ENCODE measurements at places on chromosomes 12 and 14.

DNA sequence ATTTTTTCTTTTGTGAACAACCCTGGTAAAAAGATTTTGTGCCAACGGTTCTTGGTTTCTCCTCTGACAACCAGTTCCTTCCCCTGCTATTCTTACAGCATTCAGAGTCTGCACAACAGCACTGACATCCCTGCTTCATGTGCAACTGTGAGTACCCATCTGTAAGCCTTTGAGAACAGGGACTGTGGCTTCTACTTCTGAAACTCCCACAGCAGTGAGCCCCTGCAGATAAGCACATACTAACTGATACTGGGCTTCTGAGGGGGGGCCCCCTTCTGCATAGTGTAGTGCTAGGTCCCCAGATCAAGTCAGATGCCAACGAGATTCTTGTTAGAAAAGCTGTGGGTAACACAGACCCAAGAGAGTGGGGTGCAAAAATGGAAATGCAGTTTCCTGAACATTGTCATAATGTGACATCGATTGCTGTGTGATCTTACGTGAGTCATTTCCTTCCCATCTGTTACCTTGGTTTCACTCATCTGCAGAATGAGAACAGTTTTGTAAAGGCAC, 11.1 kb upstream of the NINJ2 start:
- DNase-seq, result peak; percentile 58

GRCh38 chr12:24386836-24387235, 437.4 kb upstream of the SOX5 start:
- no peak for DNase-seq

GRCh38 chr12:26471560-26471959, 276.2 kb downstream of the SSPN start:
- no peak for DNase-seq

GRCh38 chr14:88818018-88818417, 6.4 kb upstream of the TTC8 start:
- no peak for DNase-seq

DNA sequence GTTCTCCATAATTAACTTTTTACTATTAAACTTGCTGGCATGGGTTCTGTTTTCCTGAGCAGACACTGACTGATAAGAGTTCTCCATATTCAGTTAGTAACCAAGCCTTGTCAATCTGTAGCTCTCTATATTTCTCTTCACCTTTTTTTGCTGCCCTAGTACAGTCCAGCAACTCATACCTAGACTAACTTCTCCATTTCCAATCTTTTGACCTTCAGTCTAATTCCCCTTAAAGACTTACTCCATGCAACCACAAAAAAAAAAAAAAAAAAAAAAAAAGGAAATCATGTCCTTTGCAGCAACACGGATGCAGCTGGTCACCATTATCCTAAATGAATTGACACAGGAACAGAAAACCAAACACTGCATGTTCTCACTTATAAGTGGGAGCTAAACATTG, 125.7 kb upstream of the KRAS start:
- DNase-seq, result no peak

GRCh38 chr14:45406942-45407341, 153.9 kb upstream of the MIS18BP1 start:
- DNase-seq, result no peak

- DNase-seq, result no peak
Measured at GRCh38 chr12:106417926-106418910, 60.7 kb downstream of the POLR3B start.

DNA sequence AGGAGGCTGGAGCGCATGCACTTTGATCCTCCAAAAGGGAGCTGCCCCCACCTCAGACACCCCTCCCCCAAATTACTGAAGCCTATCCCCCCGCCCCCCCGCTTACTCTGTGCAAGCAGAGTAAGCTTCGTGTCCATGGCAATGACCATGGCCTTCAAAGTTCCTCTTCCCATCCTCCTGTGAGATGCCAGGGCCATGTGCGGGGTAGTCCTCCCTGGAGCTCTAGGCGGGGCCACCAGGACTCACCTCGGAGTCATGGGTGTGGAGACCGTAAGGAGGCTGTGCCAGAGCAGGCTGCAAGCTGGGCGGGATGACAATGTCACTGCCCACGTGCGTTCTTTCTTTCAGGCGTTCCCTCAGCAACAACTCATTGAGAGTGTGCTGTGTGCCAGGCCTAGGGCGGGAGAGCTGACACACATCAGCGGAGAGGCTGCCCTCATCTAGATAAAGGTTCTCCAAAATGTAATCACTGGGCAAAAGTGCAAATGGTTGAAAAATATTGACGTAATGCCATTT, 66.8 kb downstream of the C14orf132 start:
- no peak for DNase-seq

- DNase-seq, result no peak
Measured at GRCh38 chr14:102491366-102491765, 18.2 kb downstream of the ANKRD9 start.

- DNase-seq, result no peak
Measured at GRCh38 chr14:55336162-55336561, 64.9 kb downstream of the FBXO34 start.

GRCh38 chr12:127253797-127254327, 1013.1 kb upstream of the TMEM132C start:
- DNase-seq, result no peak

DNA sequence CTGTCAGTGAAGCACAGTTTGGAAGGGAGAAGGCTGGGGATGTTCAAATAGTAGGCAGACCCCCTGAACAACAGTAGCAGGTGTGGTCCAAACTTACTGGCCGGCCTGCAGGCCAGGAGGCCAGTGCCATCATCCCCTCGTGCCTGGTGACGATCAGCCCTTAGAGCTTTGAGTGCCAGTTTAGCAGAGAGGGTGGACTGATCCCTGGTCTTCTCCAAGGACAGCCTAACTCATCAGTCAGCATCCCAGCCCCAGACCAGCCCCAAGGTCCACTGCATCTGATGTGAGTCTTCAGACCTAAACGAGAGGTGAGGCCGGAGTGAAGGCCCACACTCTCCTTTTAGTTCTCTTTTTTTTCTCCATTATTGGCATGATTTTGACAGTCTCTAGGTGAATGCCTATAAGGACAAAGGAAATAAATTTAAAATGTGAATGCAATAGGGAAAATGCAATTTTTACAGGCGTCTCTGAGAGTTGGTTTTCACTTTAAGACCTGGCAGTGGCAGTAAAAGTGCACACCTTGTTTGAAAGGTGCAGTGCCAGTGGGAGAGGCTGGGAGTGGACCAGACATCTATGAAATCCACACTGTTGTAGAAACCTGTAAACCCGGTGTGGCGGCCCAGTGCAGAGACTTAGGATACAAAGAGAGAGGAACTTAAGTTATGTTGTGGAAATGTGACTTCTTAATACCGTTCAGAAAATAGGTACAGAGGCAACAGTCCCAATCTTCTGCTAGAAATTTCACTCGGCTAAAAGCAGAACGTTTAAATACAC, 311.2 kb downstream of the CACNA1C start:
- DNase-seq, result no peak

- no peak for DNase-seq
Measured at GRCh38 chr12:68958322-68958721, 25.4 kb upstream of the CPM start.

DNA sequence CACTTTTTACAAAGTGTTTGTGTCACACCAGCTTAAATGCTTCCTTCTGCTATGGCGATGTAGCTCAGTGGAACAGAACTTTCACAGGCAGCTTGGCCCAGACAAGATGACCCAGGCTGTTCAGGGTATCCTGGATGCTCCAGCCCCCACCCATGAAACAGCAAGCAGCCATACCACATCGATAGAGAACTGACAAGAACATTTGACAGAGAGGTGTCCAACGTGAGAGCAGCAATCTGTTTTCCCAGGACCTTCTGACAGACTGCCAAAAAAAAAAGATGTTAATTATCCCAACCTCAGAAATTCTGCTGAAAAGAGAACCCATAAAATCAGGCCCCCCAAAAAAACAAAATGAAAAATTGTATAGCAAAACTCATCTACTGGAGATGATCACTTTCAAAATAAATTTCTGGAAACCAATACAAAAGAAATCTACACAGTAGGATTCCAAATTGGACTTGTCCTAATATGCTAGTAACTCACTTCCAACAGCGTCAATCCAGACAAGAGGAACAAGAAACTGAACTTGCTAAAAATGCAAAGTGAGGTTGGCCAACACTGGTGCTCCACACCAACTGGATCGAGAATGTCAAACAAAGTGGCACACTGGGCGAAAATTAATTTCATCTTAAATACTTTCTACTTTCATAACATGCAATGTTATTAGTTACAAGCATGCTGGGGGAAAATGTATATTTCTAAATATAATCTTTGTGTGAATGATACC, 118.8 kb downstream of the DPF3 start:
- DNase-seq, result no peak

- DNase-seq, result no peak
Measured at GRCh38 chr14:73381380-73382013, 76.8 kb downstream of the NUMB start.

DNA sequence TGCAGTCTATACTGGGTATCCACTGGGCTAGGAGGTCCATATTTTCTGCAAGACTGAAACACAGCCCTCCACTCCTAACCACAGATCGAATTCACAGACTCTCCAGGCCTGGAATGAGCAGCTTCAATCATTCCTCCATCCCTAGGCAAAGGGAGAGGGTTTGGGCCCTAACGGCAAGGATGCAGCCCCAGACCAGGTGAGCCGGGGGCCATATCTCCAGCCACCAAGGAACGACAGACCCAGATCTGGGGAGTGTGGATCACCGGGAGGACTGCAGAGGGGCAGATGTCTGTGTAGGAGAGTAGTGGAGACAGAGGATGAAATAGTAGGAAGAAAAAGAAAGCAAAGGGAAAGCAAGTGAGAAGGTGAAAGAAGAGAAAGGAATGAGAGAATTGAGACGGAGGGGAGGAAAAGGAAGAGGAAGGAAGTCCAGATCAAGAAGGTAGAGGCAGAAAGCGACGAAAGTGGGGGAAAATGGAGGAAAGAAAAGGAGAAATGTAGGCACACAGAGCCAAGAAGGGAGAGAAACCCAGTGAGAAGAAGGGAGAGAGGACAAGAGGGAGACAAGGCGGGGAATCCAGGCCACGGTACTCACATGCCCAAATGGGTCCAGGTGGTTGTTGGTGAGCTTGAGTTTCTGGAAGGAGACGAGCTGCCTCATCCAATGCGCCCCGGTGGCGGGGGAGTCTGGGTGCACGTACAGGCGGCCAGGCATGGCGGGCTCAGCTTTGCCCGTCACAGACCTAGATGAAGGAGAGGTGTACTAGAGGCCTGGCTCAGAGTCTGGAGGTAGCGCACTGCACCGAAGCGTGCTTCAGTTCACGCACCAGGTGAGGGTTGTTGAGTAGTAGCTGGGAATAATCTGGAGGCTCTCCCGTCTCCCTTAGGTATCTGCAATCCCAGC, 7.7 kb downstream of the TBX5 start:
- no peak for DNase-seq

- no peak for DNase-seq
Measured at GRCh38 chr12:120764816-120765215, 39.2 kb downstream of the ACADS start.

GRCh38 chr14:20712904-20713303, 24.3 kb downstream of the ANG start:
- DNase-seq, result no peak

DNA sequence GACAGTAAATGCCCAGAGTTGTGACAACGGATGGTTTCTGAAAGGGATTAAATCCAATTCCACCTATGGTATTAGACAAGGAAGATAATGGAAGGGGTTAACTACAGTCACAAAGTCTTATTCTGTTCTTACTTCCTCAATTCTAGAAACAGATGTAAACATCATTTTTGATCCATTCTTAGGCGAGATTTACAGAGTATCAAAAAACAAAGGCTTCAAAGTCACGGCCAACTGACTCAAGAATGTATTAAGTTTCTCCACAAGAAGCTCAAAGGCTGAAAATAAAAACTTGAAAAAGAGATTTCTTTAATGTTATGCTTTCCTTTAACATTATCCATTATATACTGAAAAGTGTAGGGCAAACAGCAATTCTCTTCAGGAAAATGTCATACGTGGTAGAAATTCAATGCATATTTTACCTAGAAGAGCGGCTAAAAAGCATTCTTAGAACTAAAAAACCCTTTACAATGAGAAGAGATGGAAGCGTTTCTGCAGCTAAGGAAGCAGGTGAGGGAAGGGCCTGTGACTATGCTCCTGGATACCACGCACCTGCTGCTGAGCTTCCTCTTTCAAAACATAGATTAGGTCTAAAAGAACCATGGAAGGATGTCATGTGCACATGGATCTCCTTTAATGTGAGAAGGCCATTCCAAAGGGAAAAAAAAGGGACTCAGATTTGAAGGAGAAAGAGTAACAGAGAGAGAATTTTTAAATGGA, 185.8 kb downstream of the STXBP6 start:
- DNase-seq, result no peak

GRCh38 chr12:11633968-11634367, 15.5 kb upstream of the ETV6 start:
- no peak for DNase-seq

DNA sequence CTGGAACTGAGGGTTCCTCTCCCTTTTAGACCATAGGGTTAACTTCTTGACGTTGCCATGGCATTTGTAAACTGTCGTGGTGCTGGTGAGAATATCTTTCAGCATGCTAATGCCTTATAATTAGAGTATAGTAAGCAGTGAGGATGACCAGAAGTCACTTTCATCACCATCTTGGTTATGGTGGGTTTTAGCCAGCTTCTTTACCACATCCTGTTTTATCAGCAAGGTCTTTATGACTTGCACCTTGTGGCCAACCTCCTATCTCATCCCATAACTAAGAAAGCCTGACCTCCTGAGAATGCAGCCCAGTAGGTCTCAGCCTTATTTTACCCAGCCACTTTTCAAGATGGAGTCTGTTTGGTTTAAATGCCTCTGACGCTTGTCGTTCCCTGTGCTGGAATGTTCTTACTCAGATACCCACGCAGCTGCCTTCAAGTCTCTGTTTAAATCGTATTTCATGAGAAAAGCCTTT, 44.2 kb downstream of the BBS10 start:
- no peak for DNase-seq

GRCh38 chr14:64080452-64080851, 213.7 kb downstream of the ESR2 start:
- DNase-seq, result no peak

- DNase-seq, result no peak
Measured at GRCh38 chr14:52769887-52770286, 21.5 kb downstream of the GNPNAT1 start.

- DNase-seq, result no peak
Measured at GRCh38 chr12:27015730-27016076, 1.5 kb upstream of the TM7SF3 start.

GRCh38 chr12:23523339-23523738, 426.1 kb downstream of the SOX5 start:
- no peak for DNase-seq

- no peak for DNase-seq
Measured at GRCh38 chr12:2378835-2379330, 326.1 kb downstream of the CACNA1C start.

- no peak for DNase-seq
Measured at GRCh38 chr14:100736269-100737180, 9.8 kb downstream of the DLK1 start.

GRCh38 chr12:8905546-8905945, 8.8 kb upstream of the PHC1 start:
- DNase-seq, result no peak

DNA sequence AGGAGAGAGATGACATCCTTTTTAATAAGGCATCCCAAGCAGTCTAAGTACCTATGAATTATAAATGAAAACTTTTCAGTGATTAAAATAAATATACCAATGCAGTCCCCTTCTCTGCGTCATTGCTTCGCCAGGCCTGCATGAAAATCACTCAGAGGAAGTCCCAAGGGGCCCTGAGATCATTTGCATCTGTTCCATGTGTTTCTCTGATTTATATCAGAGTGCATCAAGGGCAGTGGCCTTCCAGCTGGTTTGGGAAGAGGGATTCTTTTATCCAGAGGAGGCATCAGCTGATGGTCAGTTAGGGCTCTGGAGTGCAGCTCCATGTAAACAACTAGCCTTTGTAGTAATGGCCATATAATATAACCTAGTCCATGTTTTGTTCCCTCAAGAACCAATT, 210.1 kb downstream of the RGS6 start:
- no peak for DNase-seq

GRCh38 chr14:92248696-92249095, 74.3 kb upstream of the SLC24A4 start:
- no peak for DNase-seq

Measured in stimulated activated CD4-positive, alpha-beta T cell treated with anti-CD3 and anti-CD28 coated beads, Interleukin-12 subunit alpha, Interleukin-12 subunit beta, amount 100 ng/mL, for 4 hours (primary cell).